Glutamatergic neuron (in vitro differentiated cells): ENCODE measurements at places on chromosomes 3 and 15. TPM values are rescaled to one million over a fixed set of nuclear protein-coding genes. Genes with fewer than 3 reads are reported as not detected.

The SNTN gene
- total RNA-seq = not detected

The IL17RE gene
- 3.9 TPM for total RNA-seq

The ST3GAL6 gene
- total RNA-seq = 52.9 TPM

DNA sequence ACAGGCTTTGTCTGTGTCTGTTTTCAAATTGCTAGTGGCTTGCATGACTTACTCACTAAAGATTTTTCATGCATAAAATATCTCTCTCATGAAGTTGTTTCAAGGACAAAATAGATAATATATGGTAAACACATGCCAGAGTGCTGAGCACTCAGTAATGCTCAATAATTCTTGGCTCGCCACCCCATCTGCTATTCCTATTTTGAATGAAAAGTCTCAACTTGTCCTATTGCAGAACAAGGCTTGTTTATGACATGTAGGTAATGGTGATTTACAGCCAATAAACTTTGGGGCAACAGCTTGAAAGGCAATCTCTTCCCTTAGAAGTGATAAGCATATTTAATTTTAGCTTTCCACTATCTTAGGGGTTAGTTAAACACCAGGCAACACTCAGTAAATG lies 789.0 kb upstream of the ROBO1 start:
- H3K27ac ChIP-seq = no peak overlapping the region
- H3K27me3 ChIP-seq = no peaks in the 10 kb centered on the region
- H3K36me3 ChIP-seq = no peaks in the 10 kb centered on the region

DNA sequence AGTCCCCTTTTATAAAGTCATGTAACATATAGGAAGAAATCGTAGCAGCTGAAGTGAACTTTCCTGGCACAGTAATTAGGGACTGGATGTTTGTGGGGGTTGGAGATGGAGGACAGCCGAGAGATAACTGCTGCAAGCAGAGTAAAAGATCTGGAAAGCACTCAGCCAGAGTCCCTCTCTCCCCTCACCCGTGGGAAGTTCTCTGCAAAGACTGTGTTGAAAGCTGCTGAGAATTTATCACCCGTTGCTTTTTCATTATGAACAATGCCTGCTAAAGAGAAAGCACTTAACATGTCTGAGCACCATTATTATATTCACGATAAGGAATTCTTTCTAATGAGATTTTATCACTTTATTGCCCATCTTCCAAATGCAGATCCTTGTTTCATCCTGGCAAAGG lies 248.8 kb downstream of the SHOX2 start:
- no peak overlapping the region for H3K27ac ChIP-seq
- peaks cover 2% of the 10 kb centered on the region for H3K4me1 ChIP-seq
- no peaks in the 10 kb centered on the region for H3K27me3 ChIP-seq
- no peaks in the 10 kb centered on the region for H3K36me3 ChIP-seq

DNA sequence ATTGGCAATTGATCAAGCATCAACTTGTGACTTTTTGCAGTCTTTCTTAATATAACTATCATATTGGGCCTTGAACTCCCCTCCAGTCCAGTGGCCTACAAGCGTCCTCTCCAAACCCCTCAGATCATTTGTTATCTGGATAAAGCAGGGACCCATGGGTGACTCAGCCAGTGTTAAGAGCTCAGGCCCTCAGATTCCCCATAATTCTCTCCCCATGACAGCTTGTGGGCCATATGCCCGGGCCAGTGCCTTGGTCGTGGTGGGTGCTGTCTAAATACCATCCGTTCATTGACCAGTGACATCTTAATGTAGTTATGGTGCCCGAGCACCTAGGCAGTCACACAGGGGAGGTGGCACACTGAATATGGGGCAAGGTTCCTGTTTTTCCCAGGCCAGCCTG lies 18.1 kb downstream of the MCF2L2 start:
- H3K4me3 ChIP-seq = no peak overlapping the region
- H3K27ac ChIP-seq = no peak overlapping the region
- H3K36me3 ChIP-seq = no peaks in the 10 kb centered on the region
- H3K27me3 ChIP-seq = peaks cover 1% of the 10 kb centered on the region
- no peak for DNase-seq

- no peak for DNase-seq
- no peaks in the 10 kb centered on the region for H3K4me1 ChIP-seq
- no peaks in the 10 kb centered on the region for H3K27me3 ChIP-seq
- no peak overlapping the region for H3K4me3 ChIP-seq
Measured at GRCh38 chr3:64560791-64561190, 127.0 kb downstream of the ADAMTS9 start.

DNA sequence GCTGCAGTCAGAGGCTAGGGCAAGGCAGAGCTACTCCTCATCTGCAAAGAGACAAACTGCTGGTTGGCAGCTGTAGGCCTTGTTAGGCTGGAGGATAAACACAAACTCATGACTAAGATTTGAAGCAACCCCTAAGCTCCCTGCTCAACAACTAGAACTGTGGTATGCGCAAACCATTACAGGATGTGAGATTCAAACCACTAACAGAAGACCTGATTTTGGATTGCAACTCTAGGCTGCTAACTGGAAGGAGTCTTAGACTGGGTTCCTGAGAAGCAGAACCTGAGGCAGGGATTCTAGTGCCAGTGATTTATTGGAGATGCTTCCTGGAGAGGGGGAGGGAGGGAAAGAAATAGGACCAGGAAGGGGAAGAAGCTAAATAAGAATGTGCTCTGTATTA lies 22.5 kb downstream of the CCR4 start:
- no peak overlapping the region for H3K27ac ChIP-seq
- no peaks in the 10 kb centered on the region for H3K4me1 ChIP-seq
- no peak for DNase-seq

GRCh38 chr15:25092661-25093060 lies 137.9 kb downstream of the SNRPN start:
- no peak overlapping the region for H3K27ac ChIP-seq
- peaks cover 23% of the 10 kb centered on the region for H3K36me3 ChIP-seq
- no peak overlapping the region for H3K4me3 ChIP-seq
- DNase-seq = no peak
- H3K4me1 ChIP-seq = no peaks in the 10 kb centered on the region

DNA sequence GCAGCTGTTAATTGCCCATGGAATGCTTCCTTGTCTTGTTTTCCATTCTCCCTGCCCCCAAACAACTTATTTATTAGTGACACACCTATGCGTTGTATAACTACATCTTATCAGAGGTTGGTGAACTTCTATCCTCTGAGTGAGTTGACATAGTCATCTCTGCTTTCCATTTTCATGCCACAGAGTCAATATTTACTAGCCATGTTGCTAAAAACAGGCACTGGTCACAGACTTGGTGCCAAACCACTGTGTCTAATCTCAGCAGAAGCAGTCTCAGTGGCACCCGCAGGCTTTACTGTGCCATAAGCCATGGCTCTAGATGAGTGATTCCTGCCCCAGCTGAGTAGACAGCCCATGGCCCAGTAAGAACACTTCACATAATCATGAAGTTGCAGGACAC lies 26.5 kb downstream of the DAPK2 start:
- H3K27ac ChIP-seq = no peak overlapping the region
- no peak overlapping the region for H3K4me3 ChIP-seq
- peaks cover 7% of the 10 kb centered on the region for H3K36me3 ChIP-seq

- no peak overlapping the region for H3K27ac ChIP-seq
- no peak for DNase-seq
- peaks cover 5% of the 10 kb centered on the region for H3K4me1 ChIP-seq
- H3K27me3 ChIP-seq = no peaks in the 10 kb centered on the region
- H3K36me3 ChIP-seq = no peaks in the 10 kb centered on the region
- H3K4me3 ChIP-seq = no peak overlapping the region
Measured at GRCh38 chr3:175073219-175073905, 214.2 kb downstream of the NAALADL2 start.

The CYP11A1 gene
- total RNA-seq = not detected

The SHF gene
- 309 TPM for total RNA-seq

- DNase-seq = no peak
- no peaks in the 10 kb centered on the region for H3K4me1 ChIP-seq
- H3K27ac ChIP-seq = peak overlapping the region; percentile 71
- no peaks in the 10 kb centered on the region for H3K36me3 ChIP-seq
- H3K27me3 ChIP-seq = peaks cover 2% of the 10 kb centered on the region
Measured at GRCh38 chr15:101276501-101277037, 716 bp downstream of the SELENOS start.

The NEK11 gene
- 2.5 TPM for total RNA-seq

The EXD1 gene
- total RNA-seq = not detected

- no peaks in the 10 kb centered on the region for H3K36me3 ChIP-seq
- no peaks in the 10 kb centered on the region for H3K4me1 ChIP-seq
- no peak for DNase-seq
- peaks cover 5% of the 10 kb centered on the region for H3K27me3 ChIP-seq
Measured at GRCh38 chr3:184538666-184539431, 22.7 kb upstream of the EPHB3 start.

The MUC20 gene
- not detected for total RNA-seq

The PTX3 gene
- 2.4 TPM for total RNA-seq

- no peak for DNase-seq
- peak overlapping the region; percentile 98 for H3K27ac ChIP-seq
- H3K4me3 ChIP-seq = no peak overlapping the region
- peaks cover 9% of the 10 kb centered on the region for H3K4me1 ChIP-seq
- no peaks in the 10 kb centered on the region for H3K36me3 ChIP-seq
Measured at GRCh38 chr15:45199136-45199810, 11.5 kb upstream of the SHF start.

DNA sequence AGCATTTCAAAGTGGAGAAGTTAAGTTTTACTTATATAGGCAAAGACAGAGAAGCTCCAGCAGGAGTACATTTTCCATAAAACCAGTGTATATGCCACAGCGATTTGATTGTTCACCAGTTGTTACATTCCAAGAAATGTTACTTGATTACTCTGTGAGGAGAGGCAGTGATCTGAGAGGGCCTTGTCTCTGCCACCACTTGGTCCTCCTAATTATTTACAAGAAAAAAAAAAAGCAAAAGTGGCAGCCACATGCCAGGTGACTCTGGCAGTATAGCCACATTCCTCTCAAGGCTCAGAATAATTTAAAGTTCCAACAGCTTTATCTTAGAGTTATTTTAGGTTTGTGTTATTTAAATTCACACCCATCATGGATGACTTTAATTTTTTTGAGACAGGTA lies 1077.8 kb downstream of the ZPLD1 start:
- no peak overlapping the region for H3K4me3 ChIP-seq
- H3K36me3 ChIP-seq = peaks cover 5% of the 10 kb centered on the region
- no peaks in the 10 kb centered on the region for H3K4me1 ChIP-seq

- no peak overlapping the region for H3K4me3 ChIP-seq
- no peak overlapping the region for H3K27ac ChIP-seq
- H3K27me3 ChIP-seq = peaks cover 2% of the 10 kb centered on the region
- H3K36me3 ChIP-seq = no peaks in the 10 kb centered on the region
Measured at GRCh38 chr3:61524933-61525332, 36.4 kb upstream of the PTPRG start.

- H3K4me3 ChIP-seq = no peak overlapping the region
Measured at GRCh38 chr3:84245789-84246188, 713.0 kb upstream of the CADM2 start.

The NT5DC2 gene
- total RNA-seq = 308 TPM

The ZNF592 gene
- 42.3 TPM for total RNA-seq

The SYNPR gene
- total RNA-seq = 6.1 TPM

The GJD2 gene
- 3.3 TPM for total RNA-seq

The TGM4 gene
- not detected for total RNA-seq

- H3K27me3 ChIP-seq = peaks cover 1% of the 10 kb centered on the region
- DNase-seq = no peak
- H3K27ac ChIP-seq = peak overlapping the region; percentile 71
- H3K4me1 ChIP-seq = peaks cover 6% of the 10 kb centered on the region
Measured at GRCh38 chr3:127431066-127431465, 143.2 kb upstream of the PRR20G start.

The CCNB2 gene
- 13.1 TPM for total RNA-seq

- no peaks in the 10 kb centered on the region for H3K36me3 ChIP-seq
- H3K27me3 ChIP-seq = peaks cover 3% of the 10 kb centered on the region
- H3K4me3 ChIP-seq = no peak overlapping the region
- no peak overlapping the region for H3K27ac ChIP-seq
Measured at GRCh38 chr3:139251529-139251928, 92.3 kb upstream of the MRPS22 start.

The DZIP3 gene
- 44.3 TPM for total RNA-seq
